Uterine smooth muscle cell (primary cell): ENCODE measurements at places on chromosomes 7 and 10. TPM values are rescaled to one million over a fixed set of nuclear protein-coding genes. Genes with fewer than 3 reads are reported as not detected.

Gene AZGP1
- 0.33 TPM in 1 of 2 replicates, not detected in the other for total RNA-seq

Gene DGKB
- 8.1 and 10.8 TPM in 2 replicates for total RNA-seq

Gene SPRN
- 0.22 and 0.50 TPM in 2 replicates for total RNA-seq

Gene GNAT3
- 0.12 TPM in 1 of 2 replicates, not detected in the other for total RNA-seq

Gene MSRB2
- total RNA-seq: 13.3 and 16.7 TPM in 2 replicates

Gene FAM25A
- total RNA-seq: not detected in 2 replicates

Gene RBAK
- 7.7 and 9.0 TPM in 2 replicates for total RNA-seq

Gene WDR86
- total RNA-seq: 0.22 TPM in 1 of 2 replicates, not detected in the other

Gene SH2B2
- total RNA-seq: 2.0 and 3.1 TPM in 2 replicates

Gene CPXM2
- under 0.01 TPM in 1 of 2 replicates, not detected in the other for total RNA-seq

Gene UNCX
- not detected in 2 replicates for total RNA-seq

Gene DPP6
- 0.11 and 0.50 TPM in 2 replicates for total RNA-seq

Gene GHRHR
- total RNA-seq: not detected in 2 replicates

Gene DENND10
- total RNA-seq: 50.1 and 88.1 TPM in 2 replicates

Gene EEPD1
- total RNA-seq: 8.2 and 10.1 TPM in 2 replicates

Gene WEE2
- not detected in 2 replicates for total RNA-seq

Gene CPA2
- total RNA-seq: not detected in 2 replicates

Gene SCRN1
- total RNA-seq: 124 and 127 TPM in 2 replicates

Gene CDCA7L
- total RNA-seq: 64.7 and 81.7 TPM in 2 replicates

Gene TRPV6
- under 0.01 TPM in 1 of 2 replicates, not detected in the other for total RNA-seq

Gene CNTNAP2
- under 0.01 TPM in 1 of 2 replicates, not detected in the other for total RNA-seq

Gene GCC1
- total RNA-seq: 28.9 and 47.0 TPM in 2 replicates

Gene XRCC2
- total RNA-seq: 1.6 and 7.5 TPM in 2 replicates

Gene SFTPA1
- under 0.01 TPM in 1 of 2 replicates, not detected in the other for total RNA-seq

Gene FAM180A
- total RNA-seq: 6.4 and 24.9 TPM in 2 replicates

Gene GNB2
- 64.2 and 93.7 TPM in 2 replicates for total RNA-seq

Gene CFAP46
- total RNA-seq: 0.87 and 1.1 TPM in 2 replicates

Gene ZP3
- total RNA-seq: 0.55 and 0.87 TPM in 2 replicates

Gene CALML5
- not detected in 2 replicates for total RNA-seq

Gene AKR1D1
- under 0.01 TPM in 1 of 2 replicates, not detected in the other for total RNA-seq

Gene TMEM270
- not detected in 2 replicates for total RNA-seq

Gene FAM131B
- total RNA-seq: 2.3 and 4.1 TPM in 2 replicates

Gene SERPINE1
- 410 and 462 TPM in 2 replicates for total RNA-seq

Gene ZNF12
- 17.0 and 20.7 TPM in 2 replicates for total RNA-seq

Gene VSTM4
- total RNA-seq: 1.1 and 2.2 TPM in 2 replicates

Gene CUBN
- total RNA-seq: 0.87 and 1.5 TPM in 2 replicates

Gene RBP3
- total RNA-seq: not detected in 2 replicates

Gene FAM20C
- total RNA-seq: 35.9 and 44.6 TPM in 2 replicates

Gene COL17A1
- total RNA-seq: under 0.01 and 0.33 TPM in 2 replicates

Gene COBL
- under 0.01 TPM in 2 replicates for total RNA-seq

Gene GJD4
- 0.12 TPM in 1 of 2 replicates, not detected in the other for total RNA-seq

Gene SPDYE2B
- not detected in 2 replicates for total RNA-seq

Gene C10orf90
- not detected in 2 replicates for total RNA-seq

Gene CAMK2G
- 27.2 and 28.0 TPM in 2 replicates for total RNA-seq

Gene CYP3A7
- total RNA-seq: 0.55 and 1.2 TPM in 2 replicates

Gene SCD
- total RNA-seq: 532 and 1,071 TPM in 2 replicates

Gene SNX10
- total RNA-seq: 4.9 and 6.1 TPM in 2 replicates

Gene SLC39A12
- total RNA-seq: under 0.01 TPM in 1 of 2 replicates, not detected in the other

Gene INHBA
- total RNA-seq: 18.2 and 20.0 TPM in 2 replicates
